ENCODE measurements at places on chromosomes 7 and 10.
A peak's percentile ranks its signal among the peaks of the same experiment; 100 is the strongest.

GRCh38 chr10:28754930-28755718, 77.8 kb downstream of the BAMBI start:
- DNase-seq = no peak

- DNase-seq = no peak
Measured at GRCh38 chr10:43680035-43680434, 31.4 kb upstream of the ZNF32 start.

GRCh38 chr10:75778665-75779064, 347.2 kb downstream of the LRMDA start:
- no peak for DNase-seq

DNA sequence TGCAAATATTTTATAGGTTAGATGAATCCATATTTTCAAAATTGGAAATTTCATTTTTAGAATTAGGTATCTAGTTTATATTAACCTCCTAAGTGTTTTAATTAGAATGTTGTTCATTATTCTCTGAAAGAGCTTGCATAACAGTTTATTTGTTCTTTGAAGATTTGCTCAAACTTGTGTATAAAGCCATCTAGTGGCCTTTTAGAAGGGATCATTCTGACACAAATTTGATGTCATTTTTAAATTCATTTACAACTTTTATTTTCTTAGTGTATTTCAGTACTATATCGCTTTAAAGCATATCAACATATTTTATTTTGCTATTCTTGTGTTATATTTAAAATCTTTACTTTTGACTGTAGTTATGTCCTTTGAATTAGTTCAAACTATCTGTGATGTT, 527.0 kb upstream of the NRG3 start:
- DNase-seq = no peak

DNA sequence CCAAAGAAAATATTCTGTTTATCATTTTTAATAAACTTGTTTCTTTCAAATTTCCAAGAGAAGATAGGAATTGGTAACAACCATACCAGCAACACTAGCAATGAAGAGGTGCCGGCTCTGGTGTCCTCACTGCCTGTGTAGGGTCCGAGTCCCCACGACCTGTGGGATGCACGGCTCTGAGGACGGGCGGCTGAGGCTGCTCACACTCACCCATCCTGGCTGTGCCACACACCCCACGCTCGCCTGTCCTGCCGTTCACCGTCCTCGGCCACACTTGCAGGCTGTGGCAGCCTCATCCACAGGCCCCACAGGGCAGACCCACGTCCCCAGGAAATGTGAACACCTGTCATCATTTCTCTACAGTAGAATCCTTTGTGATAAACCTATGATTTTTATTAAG, 48.2 kb upstream of the DPYSL4 start:
- no peak for DNase-seq

DNA sequence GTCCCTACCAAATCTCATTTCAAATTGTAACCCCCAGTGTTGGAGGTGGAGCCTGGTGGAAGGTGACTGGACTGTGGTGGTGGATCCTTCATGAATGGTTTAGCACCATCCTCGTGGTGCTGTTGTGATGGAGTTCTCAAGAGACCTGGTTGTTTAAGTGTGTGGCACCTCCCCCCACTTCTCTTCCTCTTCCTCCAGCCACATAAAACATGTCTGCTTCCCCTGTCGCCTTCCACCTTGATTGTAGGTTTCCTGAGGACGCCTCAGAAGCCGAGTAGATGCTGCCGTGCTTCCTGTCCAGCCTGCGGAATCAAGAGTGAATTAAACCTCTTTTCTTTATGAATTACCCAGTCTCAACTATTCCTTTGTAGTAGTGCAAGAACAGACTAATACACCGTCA, 21.0 kb downstream of the GRB10 start:
- DNase-seq = no peak

DNA sequence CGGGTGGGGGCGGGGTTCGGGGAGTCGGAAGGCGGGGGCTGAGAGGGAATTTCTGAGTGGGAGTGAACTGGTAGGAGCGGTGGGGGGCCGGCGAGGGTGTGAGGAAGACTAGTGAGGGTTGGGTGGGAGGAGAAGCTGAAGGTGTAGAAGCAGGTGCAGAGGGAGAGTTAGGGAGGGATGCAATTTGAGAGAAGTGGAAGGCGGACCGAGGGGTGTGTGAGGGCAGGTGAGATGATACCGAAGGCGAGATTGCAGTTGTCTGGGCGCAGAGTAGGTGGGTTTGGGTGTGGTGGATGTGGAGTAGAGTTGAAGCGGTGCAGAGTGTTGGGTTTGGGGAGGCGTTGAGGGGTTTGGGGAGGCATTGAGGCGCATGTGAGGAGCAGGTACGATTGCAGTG, 643 bp downstream of the KAT6B start:
- DNase-seq = peak; percentile 49

GRCh38 chr7:103795107-103795506, 194.4 kb downstream of the RELN start:
- no peak for DNase-seq

- DNase-seq = no peak
Measured at GRCh38 chr10:32112055-32112454, 55.8 kb upstream of the KIF5B start.

GRCh38 chr7:52959336-52959735, 76.1 kb upstream of the POM121L12 start:
- no peak for DNase-seq

DNA sequence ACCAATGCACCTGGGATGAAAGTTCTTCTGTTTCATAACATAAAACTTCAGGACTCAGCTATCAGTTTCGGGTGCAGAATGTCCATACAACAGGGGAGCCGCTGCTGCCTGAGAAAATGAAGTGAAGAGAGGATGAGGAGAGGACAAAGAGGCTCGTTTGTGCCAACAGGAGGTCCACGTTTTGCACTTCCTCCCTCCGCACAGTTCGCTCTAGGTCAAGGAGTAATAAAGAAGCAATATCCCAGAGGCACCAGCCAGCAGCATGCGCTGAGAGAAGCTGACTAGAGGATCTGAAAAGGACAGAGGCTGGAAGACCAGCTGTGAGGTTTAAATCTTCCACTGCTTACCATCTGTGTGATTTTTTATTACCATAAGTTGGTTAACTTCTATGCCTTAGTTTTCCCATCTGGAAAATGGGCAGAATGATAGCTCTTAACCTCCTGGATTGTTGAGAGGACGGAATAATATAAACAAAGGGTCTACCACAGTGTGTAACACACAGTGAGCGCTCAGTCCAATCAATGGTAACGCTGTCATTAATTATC, 709 bp downstream of the GPAM start:
- no peak for DNase-seq

DNA sequence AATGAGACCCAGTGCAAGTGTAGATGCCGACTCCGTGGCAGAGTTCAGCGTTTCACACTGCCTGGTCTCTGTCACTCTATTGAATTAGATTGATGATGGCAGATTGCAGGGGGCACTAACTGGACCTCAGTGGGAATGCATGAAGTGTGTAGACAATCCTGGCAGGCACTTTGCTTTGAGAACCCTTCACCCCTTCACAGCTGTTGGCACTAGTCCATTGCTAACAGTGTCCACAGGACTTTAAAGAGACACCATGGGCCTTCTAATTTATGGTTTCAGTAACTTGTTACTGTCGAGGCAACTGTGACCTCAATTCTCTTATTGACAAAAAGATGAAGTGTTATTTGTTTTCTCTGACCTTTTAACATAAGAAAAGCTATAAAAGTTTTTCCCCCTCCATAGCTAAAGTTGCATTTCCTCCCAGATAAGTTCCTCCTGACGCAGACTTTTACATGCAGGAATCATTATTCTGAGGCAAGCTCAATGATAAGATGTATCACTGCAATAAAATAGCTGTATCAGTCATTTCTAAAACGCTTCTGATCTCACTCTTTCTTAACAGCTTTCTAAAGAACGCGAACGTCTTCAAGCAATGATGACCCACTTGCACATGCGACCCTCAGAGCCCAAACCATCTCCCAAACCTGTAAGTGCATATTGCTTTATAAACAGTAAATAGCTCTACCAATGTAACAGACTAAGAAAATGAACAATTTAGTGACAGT, 238.9 kb downstream of the FOXP2 start:
- DNase-seq = peak; percentile 87

GRCh38 chr7:100457033-100457432, 7.0 kb downstream of the SPACDR start:
- no peak for DNase-seq

DNA sequence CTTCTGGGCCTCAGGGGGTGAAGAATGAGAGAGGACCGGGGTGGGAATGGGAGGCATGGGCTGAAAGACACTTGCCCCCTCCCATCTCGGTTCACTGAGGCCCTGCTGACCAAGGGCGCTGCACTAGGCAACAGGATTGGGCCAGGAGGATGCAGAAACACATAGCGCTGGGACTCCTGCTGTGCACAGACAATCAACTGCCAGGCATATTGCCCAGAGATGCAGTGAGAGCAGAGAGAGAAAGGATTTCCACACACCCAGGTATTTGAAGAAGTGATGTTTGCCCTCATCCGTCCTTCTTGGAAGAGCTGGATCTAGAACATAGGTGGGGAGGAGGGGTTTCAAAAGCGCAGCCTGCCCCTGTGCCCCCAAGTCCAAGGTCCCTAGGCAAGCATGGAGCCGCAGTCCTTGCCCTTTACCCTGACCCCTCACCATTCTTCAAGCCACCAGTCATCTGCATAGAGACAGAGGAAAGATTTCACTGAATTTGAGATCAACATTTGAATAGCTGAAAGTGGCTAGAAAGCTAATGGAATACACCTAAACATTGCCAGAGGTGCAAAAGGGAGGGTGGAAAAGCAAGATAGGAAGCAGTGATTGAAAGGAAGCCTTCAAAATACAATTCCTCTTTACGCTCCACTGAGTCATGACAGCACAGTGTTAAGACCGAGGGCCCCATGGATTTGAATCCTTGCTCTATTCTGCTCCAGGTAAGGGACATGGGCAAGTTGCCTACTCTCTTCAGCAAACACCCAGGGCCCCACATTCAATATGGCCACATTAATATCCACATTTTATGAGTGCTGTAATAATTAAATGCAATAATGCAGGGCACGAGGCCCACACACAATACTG, 44.2 kb upstream of the TNS3 start:
- DNase-seq = peak; percentile 51

DNA sequence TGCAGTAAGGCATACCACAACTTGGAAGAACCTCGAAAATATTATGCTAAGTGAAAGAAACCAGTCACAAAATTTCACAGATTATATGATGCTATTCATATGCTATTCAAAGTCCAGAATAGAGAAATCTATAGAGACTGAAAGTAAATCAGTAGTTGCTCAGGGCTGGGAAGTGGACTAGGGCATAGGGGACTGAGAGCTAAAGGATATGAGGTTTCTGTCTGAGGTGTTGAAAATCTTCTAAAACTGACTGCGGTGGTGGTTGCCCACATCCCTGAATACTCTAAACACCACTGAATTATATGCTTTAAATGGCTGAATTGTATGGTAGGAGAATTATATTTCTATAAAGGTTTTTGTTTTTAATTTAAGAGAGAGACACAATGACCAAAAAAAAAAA, 161.3 kb downstream of the ELAPOR2 start:
- DNase-seq = no peak

- DNase-seq = no peak
Measured at GRCh38 chr7:136549756-136550155, 318.7 kb upstream of the CHRM2 start.

DNA sequence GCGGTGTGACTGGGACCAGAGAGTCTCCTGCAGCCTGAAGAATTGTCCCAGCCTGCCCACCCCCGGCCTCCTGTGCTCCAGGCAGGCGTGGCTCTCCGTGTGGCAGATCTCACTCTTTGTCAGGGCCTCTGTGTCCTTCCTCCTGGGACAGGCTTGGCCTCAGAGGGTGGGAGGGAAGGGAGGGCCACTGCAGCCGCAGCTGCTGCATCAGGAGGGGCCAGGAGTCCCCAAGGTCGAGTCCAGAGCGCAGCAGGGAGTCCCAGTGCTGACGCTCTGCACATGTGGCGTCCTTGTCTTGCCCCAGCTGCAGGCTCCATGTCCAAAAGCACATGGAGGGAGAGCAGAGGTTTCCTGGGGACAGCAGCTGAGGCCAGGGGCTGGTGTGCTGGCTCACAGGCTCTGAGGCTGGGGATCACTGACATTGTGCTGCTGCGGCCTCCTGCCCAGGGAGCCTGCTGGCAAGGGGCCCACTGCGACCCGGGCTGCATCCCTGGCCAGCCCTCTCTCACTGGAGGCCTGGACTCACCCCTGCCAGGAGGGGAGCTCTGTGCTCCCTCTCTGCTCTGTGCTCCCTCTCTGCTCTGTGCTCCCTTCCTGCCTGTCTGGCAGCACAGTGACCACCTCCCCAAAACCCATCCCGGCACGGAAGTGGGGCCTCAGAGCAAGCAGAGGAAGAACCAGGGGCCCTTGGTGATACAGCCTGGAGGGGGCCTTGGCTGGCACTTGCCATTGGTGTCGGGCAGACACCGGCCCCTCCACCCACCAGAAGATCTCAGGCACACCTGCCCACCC, 114.6 kb upstream of the RET start:
- no peak for DNase-seq

DNA sequence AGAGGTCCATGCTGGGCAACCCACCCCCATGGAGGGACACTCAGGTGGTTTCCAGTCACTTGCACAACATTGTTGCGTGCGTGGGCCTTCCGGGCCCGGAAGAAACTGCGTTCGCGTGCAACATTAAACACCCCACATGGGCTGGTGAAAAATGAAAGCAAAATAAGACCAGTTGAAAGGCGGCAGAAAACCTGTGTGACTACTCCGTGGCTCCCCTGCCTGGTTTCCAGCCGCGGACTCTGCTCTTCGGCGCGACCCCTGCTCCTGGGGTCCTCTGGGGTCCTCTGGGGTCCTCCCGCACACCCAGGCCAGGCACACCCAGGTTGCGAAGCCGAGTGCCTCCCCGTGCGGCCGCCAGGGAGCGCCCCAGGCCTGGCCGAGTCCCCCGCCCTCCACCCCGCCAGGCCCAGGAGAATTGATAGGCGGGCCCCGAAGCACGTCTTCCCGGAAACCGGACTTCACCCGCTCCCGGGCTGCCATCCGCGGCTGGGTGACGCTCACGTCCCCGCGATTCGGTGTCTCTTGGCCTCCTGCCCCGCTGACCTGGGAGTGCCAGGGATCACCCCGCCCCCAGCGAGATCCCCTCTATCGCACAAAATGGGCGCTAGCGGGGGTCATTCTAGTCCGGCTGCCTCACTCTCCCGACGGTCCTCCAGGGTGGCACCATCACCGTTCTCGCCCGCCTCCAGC, 1.9 kb upstream of the SH2D4B start:
- peak; percentile 55 for DNase-seq

GRCh38 chr7:38034062-38034908, 113.8 kb downstream of the EPDR1 start:
- DNase-seq = no peak

GRCh38 chr7:30460246-30460633, 18.3 kb downstream of the NOD1 start:
- DNase-seq = no peak

- peak; percentile 43 for DNase-seq
Measured at GRCh38 chr7:128904381-128905197, 5.9 kb downstream of the KCP start.

GRCh38 chr7:26348234-26348851, 56.7 kb downstream of the SNX10 start:
- DNase-seq = peak; percentile 63

GRCh38 chr7:99199226-99199625, 8.7 kb downstream of the KPNA7 start:
- DNase-seq = no peak

GRCh38 chr10:114012650-114013049, 31.0 kb upstream of the ADRB1 start:
- no peak for DNase-seq

- peak; percentile 84 for DNase-seq
Measured at GRCh38 chr7:24830440-24831050, 73.3 kb upstream of the GSDME start.

GRCh38 chr10:13158401-13158800, 3.0 kb upstream of the MCM10 start:
- no peak for DNase-seq
